Urothelium cell line (cell line): ENCODE measurements at places on chromosomes 7 and 10.

DNA sequence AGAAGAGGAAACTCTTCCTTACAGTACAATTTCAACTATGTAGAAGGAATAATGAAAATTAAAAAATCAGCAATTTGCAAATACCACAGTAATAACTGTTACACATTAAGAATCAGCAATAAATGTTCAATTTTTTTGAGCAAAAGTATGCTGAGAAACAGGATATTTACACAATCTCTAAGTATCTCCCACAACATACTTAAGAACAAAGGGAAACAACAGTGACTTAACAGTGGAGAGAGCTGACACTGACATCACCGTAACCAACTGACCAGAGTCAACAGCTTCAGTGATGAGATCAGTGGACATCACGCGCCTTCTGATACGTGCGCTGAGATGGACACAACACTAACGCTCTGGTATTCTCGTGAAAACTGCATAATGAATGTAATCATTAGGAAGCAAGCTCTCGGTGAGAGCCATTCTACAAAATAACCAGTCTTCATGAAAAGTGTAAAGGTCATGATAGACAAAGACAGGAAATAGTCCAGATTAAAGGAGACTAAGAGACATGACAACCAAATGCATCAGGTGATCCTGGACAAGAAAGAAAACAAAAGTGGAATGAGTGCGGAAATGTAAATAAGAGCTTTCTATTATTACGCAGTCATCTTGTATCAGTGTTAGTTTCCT lies 82.6 kb downstream of the PIP4K2A start:
- DNase-seq = no peak

DNA sequence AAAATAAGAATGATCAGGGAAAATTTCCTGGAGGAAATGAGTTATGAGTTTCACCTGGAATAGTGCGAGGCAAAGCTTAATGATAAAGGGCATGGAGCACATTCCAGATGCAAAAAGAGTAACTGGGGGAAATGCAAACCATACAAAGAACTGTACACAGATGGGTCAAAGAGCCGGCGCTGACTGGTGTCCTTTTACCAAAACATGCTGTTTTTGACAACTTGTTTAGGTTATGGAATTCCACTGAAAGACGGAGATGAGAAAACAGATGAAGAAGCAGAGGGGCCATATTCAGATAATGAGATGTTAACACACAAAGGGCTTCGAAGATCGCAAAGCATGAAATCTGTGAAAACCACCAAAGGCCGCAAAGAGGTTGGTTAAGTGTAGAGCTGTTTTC lies 98.2 kb downstream of the REEP3 start:
- no peak for DNase-seq

DNA sequence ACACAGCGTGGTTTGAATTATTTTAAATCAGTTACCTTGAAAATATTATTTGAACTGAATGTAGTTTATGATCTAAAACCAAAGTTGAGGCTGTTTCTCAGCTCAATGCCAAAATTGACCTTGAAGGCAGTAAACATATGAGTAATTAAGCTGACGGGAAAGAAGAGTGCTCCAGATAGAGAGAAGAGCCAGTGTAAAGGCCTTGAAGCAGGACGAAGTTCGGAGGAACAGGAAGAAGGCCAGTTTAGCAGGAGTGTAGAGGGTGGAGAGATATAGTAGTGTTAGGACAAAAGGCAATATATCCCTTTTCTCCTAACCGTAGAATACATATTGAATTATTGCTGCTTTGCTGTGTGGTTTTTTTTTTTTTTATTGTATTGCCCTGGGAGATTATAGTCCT lies 63.2 kb downstream of the CYP51A1 start:
- no peak for DNase-seq

GRCh38 chr7:31006857-31007256 lies 43.1 kb downstream of the GHRHR start:
- no peak for DNase-seq

- DNase-seq = no peak
These were observed 19.2 kb downstream of the SLC18A2 start for GRCh38 chr10:117260084-117260483.

DNA sequence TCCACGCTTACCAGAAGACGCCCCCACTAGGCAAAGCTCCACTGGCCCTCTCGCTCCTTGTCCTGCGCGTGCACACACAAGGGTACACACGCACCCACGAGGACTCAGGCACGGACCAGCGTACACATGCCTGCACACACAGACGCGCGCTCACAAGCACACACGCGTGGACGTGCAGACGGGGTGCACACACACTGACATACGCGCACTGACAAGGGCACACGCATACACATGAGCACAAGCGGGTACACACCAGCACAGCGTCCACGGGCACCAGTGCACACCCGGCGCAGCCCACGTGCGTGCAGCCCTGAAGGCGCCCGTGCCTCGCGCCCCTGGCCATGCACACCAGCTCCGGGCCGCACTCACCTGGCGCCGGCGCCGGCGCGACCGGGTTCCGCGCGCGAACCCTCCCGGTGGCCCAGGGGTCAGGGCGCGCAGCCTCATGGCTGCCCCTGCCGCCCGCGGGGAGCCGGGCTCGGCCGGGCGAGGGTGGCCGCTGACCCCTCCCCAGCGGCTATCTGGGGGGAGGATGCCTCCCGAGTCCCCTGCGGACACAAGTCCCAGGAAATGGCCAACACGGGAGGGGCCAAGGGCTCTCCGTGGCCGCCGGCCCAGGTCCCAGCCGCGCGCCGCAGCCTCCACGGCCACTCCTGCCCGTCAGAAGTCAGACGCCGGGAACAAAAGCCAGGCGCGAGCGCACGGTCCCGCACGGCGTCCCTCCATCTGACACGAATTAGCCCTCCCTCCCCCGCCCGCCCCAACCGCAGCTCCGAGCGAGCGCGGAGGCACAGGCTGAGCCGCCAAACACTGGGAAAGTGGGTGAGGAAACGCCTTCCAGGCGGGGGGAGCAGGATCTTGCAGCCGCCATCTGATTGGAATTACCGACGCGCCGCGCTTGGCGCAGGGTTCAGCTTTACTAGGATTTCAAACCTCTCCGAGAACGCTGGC lies 45.0 kb downstream of the TNS3 start:
- no peak for DNase-seq

DNA sequence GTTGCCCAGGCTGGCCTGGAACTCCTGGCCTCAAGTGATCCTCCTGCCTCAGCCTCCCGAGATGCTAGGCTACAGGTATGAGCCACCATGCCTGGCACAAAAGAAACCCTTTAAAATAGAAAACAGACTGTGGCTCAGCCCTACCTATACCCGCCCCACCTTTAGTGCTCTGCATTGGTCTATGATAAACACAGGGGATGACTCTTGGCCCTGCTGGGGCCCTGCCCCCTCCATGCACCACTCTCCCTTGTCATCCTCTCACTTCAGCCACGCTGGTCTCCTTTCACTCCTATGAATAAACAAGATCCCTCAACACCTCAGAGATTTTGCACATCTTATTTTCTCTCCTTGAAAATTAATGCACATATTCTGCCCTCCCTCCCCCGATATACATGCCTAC lies 251.4 kb upstream of the KLF14 start:
- DNase-seq = no peak

DNA sequence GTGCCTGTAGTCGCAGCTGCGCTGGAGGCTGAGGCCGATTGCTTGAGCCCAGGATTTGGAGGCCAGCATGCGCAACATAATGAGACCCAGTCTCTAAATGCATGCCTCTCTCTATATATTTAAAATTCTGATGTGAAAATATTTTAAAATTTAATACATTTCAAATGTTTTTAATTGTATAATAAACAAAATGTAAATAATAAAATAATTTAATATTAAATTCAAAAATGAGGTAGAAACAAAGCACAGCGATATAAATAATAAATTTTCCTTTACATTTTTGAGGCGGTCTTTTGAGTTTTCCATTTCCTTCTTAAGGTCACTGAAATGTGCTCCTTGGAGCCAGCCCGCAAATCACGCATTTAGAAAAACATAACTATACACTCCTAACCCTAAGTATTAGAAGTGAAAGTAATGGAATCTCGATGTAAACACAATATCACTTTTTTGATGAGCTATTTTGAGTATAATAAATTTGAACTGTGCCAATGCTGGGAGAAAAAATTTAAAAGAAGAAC lies 523 bp upstream of the CDK1 start:
- no peak for DNase-seq

- peak; percentile 99 for DNase-seq
These were observed at the start of gene IQCE for GRCh38 chr7:2558629-2559282. IQCE (plus strand) TSS chr7:2558979; CDS start chr7:2559182, 203 bp downstream.

DNA sequence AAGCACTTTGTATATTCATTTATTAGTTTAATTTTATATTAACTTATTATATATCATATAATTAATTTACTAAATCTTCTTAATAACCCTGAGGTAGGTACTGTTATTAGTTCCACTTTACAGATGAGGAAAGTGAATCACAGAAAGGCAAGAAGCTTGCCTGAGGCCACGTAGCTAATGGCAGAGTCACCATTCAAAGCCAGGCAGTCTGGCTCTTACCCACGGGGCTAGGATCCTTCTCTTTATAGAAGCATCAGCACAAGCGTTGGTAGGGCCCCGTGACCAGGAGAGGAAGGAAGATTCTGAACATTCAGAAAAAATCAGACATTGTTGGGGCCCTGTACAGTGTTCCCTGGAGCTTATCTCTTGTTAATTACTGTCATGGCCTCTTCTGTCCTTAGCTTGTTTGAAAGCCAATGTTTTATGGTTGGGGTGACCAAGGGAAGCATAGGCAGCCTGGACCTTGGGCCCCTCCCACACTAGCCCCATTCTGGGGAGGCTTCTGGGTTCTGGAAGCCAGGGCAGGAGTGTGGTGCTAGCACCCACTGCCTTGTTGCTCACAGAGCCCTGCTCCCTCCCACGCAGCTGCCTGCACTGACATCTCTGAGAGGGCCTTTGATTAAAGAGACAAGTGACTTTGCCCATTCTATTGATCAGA lies 31.1 kb upstream of the SLF2 start:
- no peak for DNase-seq

GRCh38 chr7:73679709-73680108 lies 3.5 kb downstream of the DNAJC30 start:
- DNase-seq = no peak
